ENCODE measurements at places on chromosomes 6 and 20.

- no peak for DNase-seq
Observed at GRCh38 chr6:157226761-157227160, 96.6 kb downstream of the TMEM242 start.

DNA sequence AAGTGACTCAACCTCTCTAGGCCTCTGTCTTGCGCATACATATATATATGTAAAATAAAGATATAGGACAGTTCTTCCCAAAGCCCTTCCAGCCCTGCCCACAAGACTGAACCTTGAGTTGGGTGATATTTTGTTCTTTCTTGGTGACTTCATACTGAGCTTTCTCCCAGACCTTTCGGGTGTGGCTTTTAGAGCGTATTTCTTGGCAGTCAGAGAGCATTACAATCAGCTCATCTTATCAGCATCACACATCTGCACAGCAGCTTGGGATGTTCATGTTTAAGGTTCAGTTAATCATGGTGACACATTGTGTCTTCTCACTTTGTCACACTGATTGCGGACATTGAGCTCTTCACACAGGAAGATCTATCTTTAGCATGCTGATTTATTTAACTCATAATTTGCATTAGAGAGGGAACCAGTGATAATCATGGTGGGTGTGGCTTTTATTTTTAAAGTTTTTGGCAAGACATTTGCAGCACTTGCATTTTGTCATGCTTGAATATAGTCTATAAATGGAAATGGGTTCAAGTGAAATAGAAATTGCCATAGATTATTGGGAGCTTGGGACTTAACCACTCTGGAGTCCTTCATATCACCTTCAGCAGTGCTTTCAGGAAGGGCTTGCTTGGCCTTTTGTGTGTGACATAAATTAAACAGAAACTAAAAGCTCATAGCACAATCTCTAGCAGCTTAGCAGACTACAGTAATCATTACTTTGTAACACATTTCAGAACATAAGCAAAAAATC is 8.3 kb downstream of the KIF3B start:
- DNase-seq = peak; percentile 64

DNA sequence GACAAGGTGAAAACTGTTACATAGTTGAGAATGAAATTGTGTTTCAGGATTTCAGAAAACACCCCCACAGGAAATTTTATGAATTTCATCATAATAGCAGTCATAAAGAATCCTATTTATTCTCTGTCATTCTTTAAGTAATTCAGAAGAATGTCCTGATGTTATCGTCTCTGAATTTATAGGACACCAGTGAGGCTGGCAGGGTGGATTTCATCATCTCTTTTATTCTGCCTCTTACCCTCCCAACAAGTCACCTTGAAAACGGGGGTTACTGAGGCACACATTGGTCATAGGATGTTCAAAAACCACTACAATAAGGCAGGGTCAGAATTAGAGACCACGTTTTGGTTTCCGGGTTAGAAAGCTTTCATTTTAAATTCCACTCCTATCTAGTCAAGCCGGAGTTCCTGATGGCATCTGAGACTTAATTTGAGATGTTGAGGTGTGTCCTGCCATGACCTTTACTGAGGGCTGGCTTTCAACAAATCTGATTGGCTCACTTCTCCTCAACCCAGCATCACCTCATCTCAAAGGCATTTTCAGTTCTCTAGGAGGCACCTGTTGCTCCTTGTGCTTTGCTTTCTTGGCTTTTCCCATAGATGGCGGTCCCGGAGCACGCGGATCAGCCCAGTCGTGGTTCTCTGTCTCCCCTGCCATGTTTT is 230.6 kb upstream of the SUPT3H start:
- no peak for DNase-seq

DNA sequence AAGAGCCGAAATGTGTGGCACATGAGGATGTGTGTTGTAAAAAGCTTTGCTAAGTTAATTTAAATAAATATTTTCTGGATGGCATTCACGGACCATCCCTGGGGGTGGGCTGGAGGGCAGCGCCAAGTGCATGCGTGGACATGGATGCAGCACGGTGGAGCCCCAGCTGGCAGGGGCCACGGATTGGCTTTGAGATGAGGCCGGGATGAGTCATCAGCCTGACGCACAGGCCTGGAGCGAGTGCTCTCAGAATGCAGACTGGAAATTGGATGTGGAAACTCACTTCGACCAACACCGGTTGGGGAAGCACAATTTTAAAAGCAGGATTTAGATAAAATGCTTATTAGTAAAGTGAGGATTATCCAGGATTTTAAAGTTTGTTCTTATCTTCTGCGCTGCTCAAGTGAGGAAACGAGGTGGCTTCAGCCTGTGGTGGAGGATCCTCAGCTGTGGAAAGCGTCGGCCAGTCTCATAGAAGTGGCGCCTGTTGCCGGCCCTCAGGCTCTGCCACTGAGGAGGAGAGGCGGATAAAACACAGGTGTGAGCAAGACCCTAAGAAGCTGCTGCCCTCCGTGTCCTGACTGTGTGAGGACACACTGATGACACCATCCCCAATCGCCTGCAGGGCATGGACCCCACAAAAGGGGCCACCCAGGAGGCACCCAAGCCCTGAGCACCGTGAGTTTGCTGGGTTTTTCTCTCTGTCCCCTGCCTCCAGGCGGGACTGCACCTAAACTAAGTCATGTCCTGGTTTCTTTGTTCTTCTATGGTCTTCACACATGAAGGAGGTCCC is 279.7 kb downstream of the CDH4 start:
- DNase-seq = no peak

DNA sequence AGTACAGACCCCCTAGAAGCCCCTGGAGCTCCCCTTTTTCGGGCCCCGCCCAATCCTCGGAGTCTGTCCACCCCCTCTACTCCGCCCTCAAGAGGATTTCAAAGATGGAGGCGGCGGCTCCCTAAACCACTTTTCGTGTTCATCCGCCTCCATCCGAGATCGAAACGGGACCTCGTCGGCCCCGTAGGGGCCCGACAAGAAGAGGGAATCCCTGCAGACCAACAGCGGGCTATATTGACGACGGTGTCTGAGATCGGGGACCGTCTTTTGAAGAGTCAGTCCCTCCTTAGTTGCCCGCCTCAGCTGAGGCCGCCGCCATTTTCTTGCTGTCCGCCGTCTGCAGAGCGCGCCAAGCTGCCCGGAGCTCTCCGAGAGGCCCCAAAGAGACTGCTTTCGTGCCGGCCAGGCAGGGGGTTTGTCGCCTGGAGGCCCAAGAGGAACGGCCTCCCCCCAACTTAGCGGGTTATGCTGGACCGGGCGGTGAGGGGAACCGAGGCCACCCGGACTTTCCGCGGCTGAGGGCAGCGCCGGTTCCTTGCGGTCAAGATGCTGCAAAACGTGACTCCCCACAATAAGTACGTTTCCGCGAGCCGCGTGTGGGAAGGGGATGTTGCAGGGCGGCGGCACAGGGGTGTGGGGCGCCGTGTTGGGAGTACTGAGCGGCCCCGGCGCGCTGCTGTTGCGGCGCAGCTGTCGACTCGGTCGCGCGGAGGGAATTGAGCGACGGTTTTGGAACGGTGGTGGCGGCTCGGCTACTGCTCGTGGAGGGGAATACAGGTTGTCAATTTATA is 4.2 kb downstream of the BRD2 start:
- no peak for DNase-seq

DNA sequence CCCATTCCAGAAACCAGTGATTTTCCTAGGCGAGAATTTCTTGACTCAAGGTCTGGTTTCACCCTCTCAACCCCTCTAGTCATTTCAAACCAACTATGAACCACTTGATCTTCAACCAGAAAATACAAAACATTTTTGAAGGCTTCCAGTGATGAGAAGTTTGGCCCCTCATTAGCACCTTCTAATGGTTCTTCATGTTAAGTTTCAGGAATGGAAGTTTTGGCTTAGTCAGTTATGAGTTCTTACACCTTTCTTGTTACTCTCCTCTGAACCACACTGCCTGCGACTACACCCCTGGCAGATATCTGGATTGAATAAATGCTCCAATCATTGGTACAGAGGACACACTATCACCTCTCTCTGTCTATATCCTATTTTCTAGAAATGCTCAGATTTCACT is 67.2 kb downstream of the GJA10 start:
- DNase-seq = no peak

DNA sequence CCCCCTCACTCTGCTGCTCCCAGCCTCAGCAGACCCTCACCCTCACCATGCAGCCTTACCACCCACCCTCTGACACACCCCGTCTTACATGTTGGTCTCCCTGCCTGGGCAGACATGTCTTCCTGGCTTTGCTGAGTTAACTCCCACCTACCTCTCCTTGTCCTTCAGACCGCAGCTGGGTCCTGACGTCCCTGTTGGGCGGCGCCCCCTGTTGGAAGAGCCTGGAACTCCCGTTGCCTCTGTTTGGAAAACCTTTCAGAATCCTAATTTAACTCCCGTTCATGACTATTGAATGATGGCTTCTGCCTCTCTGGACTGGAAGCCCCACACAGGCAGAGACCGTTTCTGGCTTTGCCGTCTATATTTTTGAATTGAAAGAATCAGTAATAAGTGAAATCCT is 245.1 kb downstream of the MYLK4 start:
- no peak for DNase-seq
